ENCODE measurements at places on chromosomes 16 and 17. TPM values are rescaled to one million over a fixed set of nuclear protein-coding genes. Genes with fewer than 3 reads are reported as not detected.

DNA sequence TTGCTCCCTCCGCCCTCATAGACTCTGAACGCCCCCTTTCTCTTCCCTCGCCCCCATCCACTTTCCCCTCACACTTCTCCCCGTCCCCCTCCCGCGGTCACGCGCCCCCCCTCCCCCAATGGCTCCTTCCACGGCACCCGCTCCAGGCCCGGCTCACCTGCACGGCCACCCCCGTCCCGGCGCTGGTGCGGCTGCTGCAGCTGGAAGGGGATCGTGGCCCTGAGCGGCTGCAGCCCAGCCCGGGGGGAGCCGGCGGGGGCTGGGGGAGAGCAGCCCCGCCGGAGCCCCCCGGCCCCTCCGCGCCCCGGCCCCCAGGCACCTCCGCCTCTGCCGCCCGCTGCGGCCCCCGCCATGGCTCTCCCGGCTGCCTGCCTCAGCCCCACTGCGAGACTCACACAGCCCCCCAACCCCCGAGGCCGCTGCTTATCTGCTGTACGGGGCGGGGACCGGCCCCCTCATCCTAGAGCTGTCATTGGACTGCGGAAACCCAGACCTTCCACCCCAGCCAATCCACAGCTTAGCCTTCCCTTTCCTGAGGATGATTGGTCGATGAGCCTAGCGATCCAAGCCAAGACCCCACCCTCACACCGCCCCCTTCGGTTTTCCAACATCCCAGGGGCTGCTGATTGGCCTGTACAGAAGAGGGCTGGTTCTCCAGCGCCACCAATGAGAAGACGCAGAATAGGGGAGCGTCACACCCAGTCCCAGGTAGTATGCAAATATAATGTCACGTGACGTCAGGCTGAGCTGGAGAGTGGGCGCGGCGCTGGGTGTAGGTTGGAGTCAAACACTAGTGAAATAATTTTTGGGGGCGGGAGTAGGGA is at the start of gene FAM117A:
FAM117A (minus strand) TSS at position 397 of the 824 bp plus-strand sequence; CDS start at position 353, 44 bp downstream.
- peak; percentile 98 for DNase-seq
- H3K27me3 ChIP-seq: no peaks in the 10 kb centered on the region
- peak within 1 kb of the TSS; percentile 96 for H3K27ac ChIP-seq

Gene TP53TG3B
- not detected for polyA plus RNA-seq

- no peak overlapping the region for H3K27ac ChIP-seq
- peaks cover 15% of the 10 kb centered on the region for H3K27me3 ChIP-seq
- no peak overlapping the region for H3K4me3 ChIP-seq
- no peaks in the 10 kb centered on the region for H3K36me3 ChIP-seq
- no peak for DNase-seq
- no peaks in the 10 kb centered on the region for H3K4me1 ChIP-seq
Measured at GRCh38 chr16:22623351-22623781, 112.7 kb downstream of the NPIPB5 start.

DNA sequence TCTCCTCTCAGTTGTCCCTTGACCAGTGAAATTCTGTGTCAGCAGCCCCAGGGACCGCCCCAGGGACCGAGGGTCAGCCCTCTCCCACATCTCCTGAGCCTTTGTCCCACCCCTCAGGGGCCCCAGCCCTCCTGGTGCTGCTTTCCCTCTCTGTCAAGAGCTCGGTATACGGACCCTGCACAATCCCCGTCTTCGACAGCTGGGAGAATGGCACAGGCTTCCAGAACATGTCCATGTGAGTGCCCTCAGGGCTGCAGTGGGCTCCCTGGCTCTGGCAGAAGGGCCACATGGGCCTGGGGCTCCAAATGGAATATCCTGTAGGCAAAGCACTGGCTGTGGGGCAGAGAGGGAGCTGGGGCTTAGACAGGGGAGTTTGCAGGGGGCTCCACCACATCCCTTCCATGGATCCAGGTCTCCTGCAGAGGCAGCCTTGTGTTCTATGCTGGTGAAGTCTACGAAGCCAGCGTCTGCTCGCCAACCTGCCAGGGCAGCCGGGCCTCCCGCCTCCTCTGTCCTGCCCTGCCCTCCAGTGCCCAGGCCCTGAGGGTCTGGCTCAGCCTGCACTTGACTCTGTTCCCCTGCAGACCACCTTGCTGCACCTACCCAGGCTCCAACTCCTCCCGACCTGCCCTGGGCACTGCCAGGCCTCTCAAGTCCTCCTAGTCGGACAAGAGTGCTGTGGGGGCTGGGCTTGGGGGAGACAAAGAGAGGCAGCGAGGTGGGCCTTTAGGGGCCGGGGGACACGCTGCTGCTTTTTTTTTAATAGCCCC is 28.0 kb downstream of the ADGRG5 start:
- peaks cover 21% of the 10 kb centered on the region for H3K4me1 ChIP-seq
- no peaks in the 10 kb centered on the region for H3K27me3 ChIP-seq
- no peak overlapping the region for H3K27ac ChIP-seq
- DNase-seq: no peak

GRCh38 chr17:10724546-10725195 is 5.2 kb downstream of the TMEM220 start:
- H3K4me3 ChIP-seq: no peak overlapping the region
- no peaks in the 10 kb centered on the region for H3K4me1 ChIP-seq
- no peak for DNase-seq
- H3K27me3 ChIP-seq: no peaks in the 10 kb centered on the region
- no peaks in the 10 kb centered on the region for H3K36me3 ChIP-seq

DNA sequence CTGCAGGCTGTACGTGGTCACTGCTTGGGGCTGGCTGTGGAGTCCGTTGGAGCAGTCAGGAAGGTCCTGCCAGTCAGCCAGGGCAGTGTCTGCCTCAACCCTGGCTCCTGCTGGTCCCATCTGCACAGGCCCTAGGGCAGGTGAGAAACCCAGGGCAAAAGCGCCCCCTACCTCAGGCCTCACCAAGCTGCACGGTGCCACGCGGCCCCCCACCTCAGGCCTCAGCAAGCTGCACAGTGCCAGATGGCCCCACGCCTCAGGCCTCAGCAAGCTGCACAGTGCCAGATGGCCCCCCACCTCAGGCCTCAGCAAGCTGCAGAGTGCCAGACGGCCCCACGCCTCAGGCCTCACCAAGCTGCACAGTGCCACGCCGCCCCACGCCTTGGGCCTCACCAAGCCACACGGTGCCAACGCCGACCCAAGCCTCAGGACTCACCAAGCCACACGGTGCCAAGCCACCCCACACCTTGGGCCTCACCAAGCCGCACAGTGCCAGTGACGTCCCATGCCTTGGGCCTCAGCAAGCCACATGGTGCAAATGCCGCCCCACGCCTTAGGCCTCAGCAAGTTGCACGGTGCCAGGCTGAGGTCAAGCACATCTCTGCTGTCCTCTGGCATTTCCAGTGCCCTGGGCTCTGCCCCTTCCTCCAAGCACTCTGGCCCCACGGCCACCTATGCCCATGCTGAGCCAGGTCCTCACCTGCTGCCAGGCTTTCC is 5.5 kb downstream of the TMEM204 start:
- peak; percentile 41 for DNase-seq
- H3K4me3 ChIP-seq: no peak overlapping the region
- H3K4me1 ChIP-seq: peaks cover 32% of the 10 kb centered on the region
- H3K27ac ChIP-seq: peak overlapping the region; percentile 1
- no peaks in the 10 kb centered on the region for H3K36me3 ChIP-seq
- no peaks in the 10 kb centered on the region for H3K27me3 ChIP-seq

Gene NLK
- polyA plus RNA-seq: 6.9 TPM

DNA sequence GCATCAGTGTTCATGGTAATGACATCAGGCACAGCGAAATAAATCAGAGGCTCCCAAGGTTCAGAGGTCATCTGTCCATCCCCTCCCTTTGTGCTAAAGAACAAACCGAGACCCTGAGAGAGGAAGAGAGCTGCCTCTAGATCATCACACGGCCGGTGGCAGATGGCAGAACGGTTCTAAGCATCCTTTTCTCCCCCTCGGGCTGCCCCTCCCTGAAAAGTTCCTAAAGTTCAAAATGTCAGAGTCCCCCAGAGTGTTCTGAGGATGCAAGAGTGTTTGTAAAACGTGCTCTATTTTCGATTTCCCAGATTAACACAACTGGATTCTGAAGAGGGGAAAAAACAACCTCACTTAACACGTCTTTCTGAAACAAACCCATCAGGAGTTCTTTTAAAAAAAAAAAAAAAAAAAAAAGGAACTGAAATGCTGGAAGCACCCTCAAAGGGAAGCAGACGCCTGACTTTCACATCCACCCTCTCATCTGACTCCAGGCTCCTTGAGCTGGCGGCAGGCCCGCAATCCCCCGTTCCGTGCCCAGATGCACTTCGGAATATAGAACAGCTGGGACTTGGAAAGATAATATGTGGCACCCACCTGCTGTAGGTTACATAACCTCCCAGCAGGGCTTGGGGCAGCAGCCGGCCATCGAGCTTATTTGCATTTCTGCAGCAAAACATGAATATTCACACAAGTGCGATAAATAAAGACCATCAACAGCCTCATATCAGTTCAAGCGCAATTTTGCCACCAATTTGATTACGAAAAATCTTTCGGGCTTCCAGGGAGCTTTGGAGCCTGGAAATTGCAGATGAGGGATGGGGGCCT is 115.5 kb upstream of the SMURF2 start:
- peaks cover 28% of the 10 kb centered on the region for H3K4me1 ChIP-seq
- peak overlapping the region; percentile 97 for H3K27ac ChIP-seq
- peak overlapping the region; percentile 92 for H3K4me3 ChIP-seq
- DNase-seq: peak; percentile 46
- no peaks in the 10 kb centered on the region for H3K36me3 ChIP-seq
- H3K27me3 ChIP-seq: no peaks in the 10 kb centered on the region

- DNase-seq: peak; percentile 59
- H3K27me3 ChIP-seq: peaks cover 15% of the 10 kb centered on the region
- peaks cover 13% of the 10 kb centered on the region for H3K4me1 ChIP-seq
- H3K4me3 ChIP-seq: peak overlapping the region; percentile 17
- no peaks in the 10 kb centered on the region for H3K36me3 ChIP-seq
Measured at GRCh38 chr17:3167574-3167973, 29.7 kb upstream of the OR1A2 start.

- peak overlapping the region; percentile 39 for H3K27ac ChIP-seq
- DNase-seq: no peak
- H3K36me3 ChIP-seq: peaks cover 20% of the 10 kb centered on the region
- peaks cover 23% of the 10 kb centered on the region for H3K4me1 ChIP-seq
Measured at GRCh38 chr16:11251525-11252481, 4.2 kb downstream of the SOCS1 start.

GRCh38 chr17:27504188-27504995 is 48.1 kb downstream of the KSR1 start:
- DNase-seq: no peak
- no peak overlapping the region for H3K4me3 ChIP-seq
- peaks cover 37% of the 10 kb centered on the region for H3K4me1 ChIP-seq
- H3K27me3 ChIP-seq: no peaks in the 10 kb centered on the region

- DNase-seq: no peak
- peaks cover 79% of the 10 kb centered on the region for H3K27me3 ChIP-seq
- peak overlapping the region; percentile 66 for H3K4me3 ChIP-seq
- H3K36me3 ChIP-seq: no peaks in the 10 kb centered on the region
Measured at GRCh38 chr17:6070913-6071511, 833 bp downstream of the WSCD1 start.

GRCh38 chr16:67858500-67858899 is 11.0 kb upstream of the CENPT start:
- no peaks in the 10 kb centered on the region for H3K36me3 ChIP-seq
- H3K27ac ChIP-seq: no peak overlapping the region
- DNase-seq: no peak
- H3K4me3 ChIP-seq: no peak overlapping the region
- no peaks in the 10 kb centered on the region for H3K27me3 ChIP-seq

GRCh38 chr17:38439436-38439835 is 11.2 kb downstream of the ARHGAP23 start:
- H3K27me3 ChIP-seq: peaks cover 9% of the 10 kb centered on the region
- H3K27ac ChIP-seq: no peak overlapping the region
- H3K4me3 ChIP-seq: no peak overlapping the region
- H3K36me3 ChIP-seq: no peaks in the 10 kb centered on the region
- no peak for DNase-seq

Gene PEMT
- 21.0 TPM for polyA plus RNA-seq

- H3K36me3 ChIP-seq: no peaks in the 10 kb centered on the region
- no peak for DNase-seq
- H3K4me1 ChIP-seq: peaks cover 21% of the 10 kb centered on the region
- peak overlapping the region; percentile 27 for H3K4me3 ChIP-seq
- H3K27ac ChIP-seq: no peak overlapping the region
Measured at GRCh38 chr17:42541041-42541833, 5.2 kb downstream of the NAGLU start.

Gene TOM1L2
- 2.8 TPM for polyA plus RNA-seq

GRCh38 chr17:44892250-44892649 is 7.0 kb downstream of the EFTUD2 start:
- no peak for DNase-seq
- H3K4me3 ChIP-seq: no peak overlapping the region
- peaks cover 7% of the 10 kb centered on the region for H3K36me3 ChIP-seq

Gene ATP6V0D1
- 157 TPM for polyA plus RNA-seq

- no peaks in the 10 kb centered on the region for H3K4me1 ChIP-seq
- no peak overlapping the region for H3K27ac ChIP-seq
- DNase-seq: no peak
Measured at GRCh38 chr16:74748616-74749026, 26.0 kb downstream of the FA2H start.

DNA sequence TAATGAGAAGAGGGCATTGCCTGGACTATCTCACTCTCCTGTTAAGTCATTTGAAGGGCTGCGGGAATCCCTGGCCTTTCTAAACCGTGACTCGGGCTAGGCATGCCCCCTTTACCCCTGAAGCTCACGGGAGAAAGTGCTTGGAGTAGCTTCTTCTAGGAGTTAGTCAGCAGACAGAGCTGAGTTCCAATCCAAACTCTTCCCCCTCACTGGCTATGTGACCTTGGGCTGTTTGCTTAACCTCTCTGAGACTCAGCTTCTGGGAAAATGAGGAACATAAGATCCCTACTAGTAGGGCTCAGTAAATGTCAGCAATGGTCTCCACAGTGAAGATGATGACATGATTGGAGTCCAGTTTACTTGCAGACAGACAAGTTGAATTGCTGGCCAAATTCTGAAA is 5.7 kb upstream of the B9D1 start:
- H3K36me3 ChIP-seq: no peaks in the 10 kb centered on the region
- H3K4me1 ChIP-seq: peaks cover 34% of the 10 kb centered on the region
- no peak overlapping the region for H3K4me3 ChIP-seq
- no peaks in the 10 kb centered on the region for H3K27me3 ChIP-seq

Gene CACNG5
- polyA plus RNA-seq: not detected

All from naive B cell (primary cell).